T-helper 22 cell (primary cell): ENCODE measurements at places on chromosomes 11 and 22.

DNA sequence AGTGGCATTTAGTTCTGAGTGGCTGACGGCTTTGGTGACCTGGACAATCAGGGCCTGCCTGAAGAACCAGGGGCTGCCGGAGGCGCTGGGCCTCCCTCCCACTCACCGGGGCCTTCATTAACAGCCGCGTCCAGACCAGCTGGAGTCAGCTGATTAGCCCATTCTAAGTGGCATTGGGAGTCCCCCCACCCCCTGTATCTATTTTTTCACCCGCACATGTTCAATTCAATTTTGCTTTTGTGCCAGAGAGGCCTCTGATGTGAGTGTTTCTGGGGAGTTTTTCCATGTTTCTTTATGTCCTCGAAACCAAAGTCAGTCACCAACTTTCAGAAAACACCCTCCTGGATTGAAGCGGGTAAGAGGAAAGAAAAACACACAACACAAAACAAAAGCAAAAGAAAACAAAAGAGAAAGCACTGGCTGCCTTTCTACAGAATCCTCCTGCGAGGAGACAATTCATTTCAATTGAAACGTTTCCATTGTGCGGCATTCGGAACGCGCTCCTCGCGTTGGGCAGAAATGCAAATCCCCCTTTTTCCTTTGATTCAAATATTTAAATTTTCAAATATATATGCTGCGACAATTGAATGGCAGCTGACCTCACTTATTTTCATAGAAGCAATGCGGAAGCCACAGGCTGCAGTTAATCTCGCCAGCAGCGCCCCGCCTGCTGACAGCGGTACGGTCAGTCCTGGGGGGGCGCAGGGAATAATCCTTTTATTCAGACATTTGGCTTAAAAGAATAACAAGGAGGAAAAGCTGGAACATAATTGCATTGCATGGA is 17.7 kb downstream of the CDKN1C start:
- no peak for DNase-seq

DNA sequence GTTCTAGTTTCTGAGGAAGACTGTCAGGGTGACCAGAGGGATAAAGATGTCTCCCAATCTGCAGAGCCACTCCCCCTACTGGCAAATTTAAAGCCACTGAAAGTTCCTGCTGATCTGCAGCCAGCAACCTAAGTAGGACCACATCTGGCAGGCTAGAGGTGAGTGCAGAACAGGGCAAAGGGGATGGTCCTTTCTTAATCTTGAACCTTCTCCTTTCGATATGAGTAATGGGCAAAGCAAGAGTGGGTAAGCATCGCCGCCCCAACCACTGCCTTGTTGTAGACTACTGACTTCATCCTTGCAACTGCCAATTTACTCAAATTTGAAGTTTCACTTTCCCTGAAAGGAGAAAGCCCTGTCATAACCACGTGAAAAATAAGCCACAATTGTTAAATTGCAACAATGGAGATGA is 30.7 kb downstream of the SCUBE2 start:
- no peak for DNase-seq

DNA sequence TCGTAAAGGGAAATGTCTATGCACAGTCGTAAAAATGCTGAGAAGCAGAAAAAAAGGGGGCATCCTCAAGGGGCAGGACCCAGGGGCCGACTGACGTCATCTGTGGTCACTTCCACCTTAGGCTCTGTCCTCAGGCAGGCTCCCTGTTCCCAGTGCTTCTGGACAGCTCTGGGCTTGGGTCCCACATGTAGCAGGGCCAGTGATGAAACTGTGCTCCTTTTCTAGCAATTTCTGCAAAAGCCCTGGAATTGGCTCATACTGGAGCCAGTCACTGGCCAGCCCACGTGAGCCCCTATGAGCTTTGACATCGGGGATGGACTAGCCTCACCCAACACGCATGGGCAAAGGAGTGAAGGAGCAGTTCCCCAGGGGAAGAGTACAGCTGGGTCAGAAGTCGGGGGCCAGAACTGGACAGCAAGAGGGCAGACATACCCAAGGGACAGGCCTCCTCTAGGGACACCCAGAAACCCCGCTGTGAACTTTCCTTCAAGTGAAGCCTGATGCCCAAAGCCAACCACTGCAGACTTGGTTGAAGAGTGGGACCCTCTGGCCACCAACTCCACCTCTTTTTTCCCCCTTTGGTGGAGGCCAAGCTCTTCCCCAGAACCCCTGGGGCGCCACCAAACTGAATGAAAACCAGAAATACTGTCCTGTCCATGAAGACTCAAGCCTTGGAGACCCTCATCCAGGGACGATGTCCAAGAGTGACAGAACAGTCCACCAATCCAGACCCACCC is 1349.0 kb downstream of the BRD1 start:
- no peak for DNase-seq

DNA sequence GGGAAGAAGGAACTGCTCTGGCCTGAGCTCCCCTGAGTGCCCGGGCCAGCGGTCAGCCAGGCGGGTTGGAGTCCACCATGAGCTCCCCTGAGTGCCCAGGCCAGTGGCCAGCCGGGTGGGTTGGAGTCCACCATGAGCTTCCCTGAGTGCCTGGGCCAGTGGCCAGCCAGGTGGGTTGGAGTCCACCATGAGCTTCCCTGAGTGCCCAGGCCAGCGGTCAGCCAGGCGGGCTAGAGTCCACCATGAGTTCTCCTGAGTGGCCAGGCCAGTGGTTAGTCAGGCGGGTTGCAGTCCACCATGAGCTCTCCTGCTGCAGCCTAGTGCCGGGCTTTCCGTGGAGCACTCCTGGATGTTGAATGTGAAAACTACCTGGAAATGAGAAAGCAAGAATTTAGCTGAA is 844.0 kb downstream of the TBC1D22A start:
- no peak for DNase-seq

- no peak for DNase-seq
Measured at GRCh38 chr11:85947431-85948272, 92.5 kb downstream of the CCDC83 start.

GRCh38 chr11:32438866-32439489 is 3.6 kb upstream of the WT1 start:
- no peak for DNase-seq

- no peak for DNase-seq
Measured at GRCh38 chr11:82969811-82970210, 68.3 kb downstream of the DDIAS start.

GRCh38 chr11:130102301-130103249 is 32.9 kb downstream of the APLP2 start:
- no peak for DNase-seq

GRCh38 chr22:17890245-17890671 is 116.0 kb upstream of the BID start:
- no peak for DNase-seq

- no peak for DNase-seq
Measured at GRCh38 chr11:45761659-45762058, 43.3 kb upstream of the SLC35C1 start.

- DNase-seq: peak; percentile 68
Measured at GRCh38 chr11:65454696-65455456, 32.3 kb downstream of the NEAT1 start.

GRCh38 chr11:130477586-130478203 is 29.2 kb downstream of the ADAMTS15 start:
- DNase-seq: no peak

DNA sequence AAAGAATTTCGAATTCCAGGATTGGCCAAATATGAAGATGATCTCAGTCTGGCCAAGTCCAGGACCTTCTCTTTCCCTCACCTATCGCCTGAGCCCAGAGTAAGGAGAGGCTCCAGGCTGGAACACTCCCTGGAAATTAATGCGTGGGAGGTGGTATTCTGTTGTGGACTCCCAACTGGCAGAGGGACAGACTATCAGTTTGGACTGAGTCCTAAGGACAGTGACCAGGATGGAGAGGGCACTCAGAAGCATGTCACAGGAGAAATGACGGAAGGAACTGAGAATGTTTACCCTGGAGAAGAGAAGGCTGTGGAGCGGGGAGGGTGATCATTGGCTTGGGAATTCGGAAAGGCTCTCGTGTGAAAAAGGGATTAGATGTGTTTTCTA is 84.4 kb downstream of the RPL27A start:
- no peak for DNase-seq

DNA sequence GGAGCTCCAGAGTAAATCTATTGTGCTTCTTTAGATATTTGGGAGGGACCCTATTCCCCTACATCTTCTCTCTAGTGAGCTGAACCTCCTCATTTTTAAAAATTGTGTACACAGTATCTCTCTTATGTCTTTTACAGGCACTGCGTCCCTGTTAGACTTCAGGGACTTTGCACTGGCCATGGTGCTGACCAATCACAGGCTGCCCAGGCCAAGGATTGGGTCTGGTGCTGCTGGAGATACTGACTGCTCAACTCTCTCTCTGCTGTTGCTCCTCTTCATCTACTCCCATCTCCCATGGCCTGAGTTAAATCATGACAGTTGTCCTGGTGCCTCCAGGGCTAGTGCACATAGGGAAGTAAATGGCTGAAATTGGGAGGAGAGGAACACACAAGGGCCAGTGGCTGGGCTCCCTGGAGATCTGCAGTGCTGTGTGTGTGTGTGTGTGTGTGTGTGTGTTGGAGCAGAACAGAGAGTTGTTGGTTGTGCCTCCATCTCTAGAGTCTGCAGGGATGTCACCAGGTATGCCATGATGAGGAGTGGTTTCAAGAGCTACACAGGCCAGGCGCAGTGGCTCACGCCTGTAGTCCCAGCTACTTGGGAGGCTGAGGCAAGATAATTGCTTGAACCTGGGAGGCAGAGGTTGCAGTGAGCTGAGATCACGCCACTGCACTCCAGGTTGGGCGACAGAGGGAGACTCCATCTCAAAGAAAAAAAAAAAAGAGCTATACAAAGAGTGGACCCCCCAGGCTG is 155.3 kb downstream of the ST3GAL4 start:
- no peak for DNase-seq

DNA sequence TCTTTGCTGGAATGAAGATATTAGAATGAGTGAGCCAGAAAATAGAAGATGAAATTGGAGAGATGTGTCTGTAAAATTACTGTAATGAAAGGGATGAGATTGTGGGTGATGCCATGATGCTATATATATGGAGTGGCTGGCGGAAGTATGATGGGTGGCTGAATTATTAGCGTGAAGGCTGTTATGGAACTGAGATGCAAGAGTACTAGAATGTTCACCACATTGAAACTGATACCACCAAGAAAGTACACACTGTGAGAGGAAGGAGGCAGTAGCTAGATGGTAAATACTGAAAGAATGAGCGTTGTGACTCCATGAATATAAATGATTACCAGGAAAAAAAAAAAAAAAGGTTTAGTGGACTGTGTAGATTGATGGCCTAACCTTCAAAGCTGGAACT is 411.9 kb downstream of the CNTN5 start:
- DNase-seq: no peak

DNA sequence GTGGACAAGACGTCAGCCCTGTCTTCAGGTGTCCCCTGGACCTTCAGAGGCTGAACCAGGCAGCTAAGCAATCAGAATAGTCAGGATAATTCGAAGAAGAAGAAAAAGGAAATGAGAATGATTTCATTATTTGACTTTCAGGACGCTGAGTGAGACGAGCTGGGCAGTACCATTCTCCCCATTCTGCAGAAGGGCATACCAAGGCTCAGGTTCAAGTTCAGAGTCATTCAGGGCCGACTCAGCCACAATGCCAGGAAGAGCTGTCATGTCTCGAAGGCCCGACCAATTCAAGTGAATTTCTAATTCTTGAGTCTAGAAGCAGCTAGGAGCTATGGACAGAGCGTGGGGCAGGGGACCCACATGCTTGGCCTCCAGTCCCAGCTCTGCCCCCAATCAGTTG is 33.8 kb upstream of the CD82 start:
- no peak for DNase-seq

DNA sequence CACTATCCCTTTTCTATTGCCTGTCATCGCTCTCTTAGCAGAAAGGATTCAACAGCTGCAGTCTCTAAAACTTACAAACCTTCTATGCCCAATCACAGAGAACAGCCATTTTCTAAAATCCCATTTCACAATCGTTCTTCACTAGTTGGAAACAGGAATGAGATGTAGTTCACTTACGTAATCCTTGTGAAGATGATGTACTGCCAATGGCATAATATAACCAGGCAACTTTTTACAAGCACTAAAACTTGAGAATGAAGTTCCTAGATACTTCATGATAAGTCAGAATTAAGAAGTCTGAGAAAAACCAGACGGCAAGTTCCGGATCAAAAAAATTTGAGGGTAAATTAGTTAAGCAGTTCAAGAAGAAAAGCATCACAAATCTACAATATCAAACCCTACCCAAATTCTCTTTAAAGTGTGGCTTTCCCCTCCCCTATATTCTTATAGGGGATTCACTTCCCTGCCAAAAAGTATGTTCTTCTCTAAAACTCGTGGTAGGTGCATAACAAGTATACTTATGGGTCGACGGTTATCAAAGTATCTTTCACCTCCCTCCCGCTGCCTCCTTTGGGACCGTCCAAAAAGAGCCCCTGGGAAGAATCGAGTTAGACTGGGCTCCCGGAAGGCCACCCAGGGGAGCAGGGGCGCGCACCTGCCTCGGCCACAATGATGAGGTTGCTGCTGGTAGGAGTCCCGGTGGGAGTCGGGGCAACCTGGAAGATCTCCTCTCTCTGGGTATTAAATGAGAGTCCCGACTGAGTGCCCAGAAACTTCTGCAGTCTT is 666 bp downstream of the MSANTD4 start:
- no peak for DNase-seq

DNA sequence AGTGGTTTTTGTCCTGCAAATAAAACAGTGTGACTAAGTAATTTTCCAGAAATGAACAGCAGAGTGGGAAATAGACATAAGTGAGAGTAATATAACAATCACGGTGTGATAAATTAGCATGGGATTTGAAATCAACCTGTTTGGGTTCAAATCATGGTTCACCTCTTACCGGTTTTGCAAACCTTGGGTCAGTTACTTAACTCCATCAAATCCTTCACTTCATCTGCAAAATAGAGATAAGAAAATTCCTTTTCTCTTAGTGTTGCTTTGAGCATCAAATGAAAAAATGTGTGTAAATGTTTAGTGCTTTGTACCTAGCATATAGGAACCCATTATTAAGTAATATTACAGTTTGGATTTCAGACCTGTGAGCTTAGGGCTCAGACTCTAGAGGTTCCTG is 152.2 kb downstream of the TEAD1 start:
- DNase-seq: no peak

DNA sequence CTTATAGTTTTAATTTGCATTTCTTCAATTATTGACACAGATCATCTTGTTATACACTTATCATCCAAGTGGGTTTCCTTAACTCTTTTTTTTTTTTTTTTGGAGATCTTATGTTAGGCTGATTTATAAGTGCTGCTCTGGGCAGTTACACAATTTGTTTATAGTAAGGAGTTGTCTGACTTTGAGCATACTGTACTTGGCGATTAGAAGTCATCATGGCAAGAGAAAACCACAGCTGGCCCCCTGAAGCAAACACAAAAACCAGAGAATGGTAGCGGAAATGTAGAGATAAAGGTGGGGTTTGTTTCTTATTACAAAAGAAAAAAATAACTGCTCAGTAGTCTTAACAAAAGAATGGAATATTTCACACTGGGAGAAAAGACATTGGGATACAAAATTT is 292.6 kb downstream of the SWAP70 start:
- no peak for DNase-seq

DNA sequence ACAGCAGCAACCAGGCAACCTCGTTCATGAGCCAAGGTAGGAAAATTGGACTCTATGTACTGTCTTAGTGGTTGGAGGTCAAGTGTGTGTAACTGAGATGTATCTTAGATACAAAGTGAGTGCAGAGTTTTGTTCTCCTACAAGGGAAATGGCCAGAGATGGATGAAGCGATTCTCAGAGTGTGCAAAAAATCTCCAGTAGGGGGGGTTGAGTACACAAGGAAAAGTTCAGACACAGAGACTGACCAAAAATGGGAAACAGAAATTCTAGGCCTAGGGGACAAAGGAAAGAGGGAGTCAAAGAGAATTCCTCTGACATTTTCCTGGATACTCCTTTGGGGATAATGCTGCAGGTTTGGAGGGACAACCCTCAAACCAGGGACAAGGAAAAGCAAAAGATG is 38.2 kb upstream of the OR5AK2 start:
- no peak for DNase-seq

- DNase-seq: no peak
Measured at GRCh38 chr11:69923641-69924307, 104.6 kb upstream of the FGF3 start.
